ENCODE measurements at places on chromosomes 2 and 18.

GRCh38 chr2:96873651-96874096 is 3.8 kb upstream of the SEMA4C start:
- DNase-seq, result no peak

GRCh38 chr2:101752716-101753616 is 55.5 kb downstream of the MAP4K4 start:
- no peak for DNase-seq

DNA sequence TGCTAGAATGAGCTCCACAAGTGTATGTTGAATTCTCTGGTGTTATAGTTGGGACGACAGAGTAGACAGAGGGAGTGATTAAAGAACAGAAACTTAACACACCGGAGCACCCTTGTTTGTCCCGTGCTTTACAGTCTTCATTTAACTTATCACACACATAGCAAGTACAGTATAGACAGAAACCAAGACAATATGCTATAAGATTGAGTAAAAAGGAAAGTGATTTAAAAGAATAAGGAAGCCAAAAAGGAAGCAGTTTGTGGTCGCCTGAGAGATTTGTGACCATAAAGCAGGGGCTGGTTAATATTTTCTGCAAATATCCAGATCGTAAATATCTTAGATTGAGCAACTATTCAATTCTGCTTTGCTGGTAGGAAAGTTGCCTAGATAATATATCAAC is 1128.4 kb downstream of the TSN start:
- no peak for DNase-seq

GRCh38 chr2:71559080-71559827 is 105.9 kb downstream of the DYSF start:
- no peak for DNase-seq

- no peak for DNase-seq
Measured at GRCh38 chr2:100615886-100616285, 53.1 kb downstream of the PDCL3 start.

- no peak for DNase-seq
Measured at GRCh38 chr2:160087854-160088745, 25.7 kb upstream of the PLA2R1 start.
